ENCODE measurements at places on chromosomes 7 and 10.

- no peak for DNase-seq
Measured at GRCh38 chr10:86300399-86300925, 66.1 kb downstream of the GRID1 start.

GRCh38 chr10:116760919-116761318 lies 18.6 kb upstream of the HSPA12A start:
- no peak for DNase-seq

GRCh38 chr10:97140049-97140846 lies 45.5 kb downstream of the SLIT1 start:
- DNase-seq, result no peak

DNA sequence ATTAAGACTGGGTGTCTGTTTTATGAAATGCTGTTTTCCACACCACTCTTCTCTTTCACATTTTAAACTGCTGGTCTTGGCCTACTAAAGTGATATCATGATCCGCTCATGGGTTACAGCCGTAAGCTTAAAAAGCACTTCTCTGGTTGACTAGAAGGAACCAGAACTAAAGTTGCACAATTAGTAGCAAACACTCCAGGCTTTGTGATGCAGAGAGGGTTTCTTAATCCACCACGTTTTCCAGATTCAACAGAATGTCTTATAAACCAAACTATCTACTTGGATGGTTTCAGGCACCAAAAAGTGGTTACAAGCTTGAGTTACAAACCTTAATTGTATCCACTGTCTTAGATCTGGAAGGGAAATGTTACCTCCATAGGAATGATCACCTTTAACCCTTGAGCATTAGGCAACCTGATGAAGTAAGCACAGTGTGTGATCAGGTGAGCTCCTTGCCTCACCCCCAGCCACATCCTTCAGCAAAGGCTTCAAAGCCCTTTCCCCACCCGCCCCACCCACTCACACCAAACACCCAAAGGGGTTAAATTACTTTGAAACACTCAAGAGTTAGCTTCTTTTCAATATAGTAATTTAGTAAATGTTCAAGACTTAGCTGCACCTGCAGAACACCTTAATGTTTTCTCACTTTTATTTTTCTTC lies 3.5 kb downstream of the ELMO1 start:
- no peak for DNase-seq
